ENCODE measurements at places on chromosomes 7 and 10.

DNA sequence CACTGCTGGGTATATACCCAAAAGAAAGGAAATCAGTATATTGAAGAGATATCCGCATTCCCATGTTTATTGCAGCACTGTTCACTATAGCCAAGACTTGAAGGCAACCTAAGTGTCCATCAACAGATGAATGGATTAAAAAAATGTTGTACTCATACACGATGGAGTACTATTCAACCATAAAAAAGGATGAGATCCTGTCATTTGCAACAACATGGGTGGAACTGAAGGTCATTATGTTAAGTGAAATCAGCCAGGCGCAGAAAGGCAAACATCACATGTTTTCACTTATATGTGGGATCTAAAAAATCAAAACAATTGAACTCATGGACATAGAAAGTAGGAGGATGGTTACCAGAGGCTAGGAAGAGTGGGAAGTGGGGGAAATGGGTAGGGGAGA lies 19.3 kb downstream of the NRCAM start:
- no peak for DNase-seq

- no peak for DNase-seq
Observed at GRCh38 chr10:131011936-131012640, 299.4 kb downstream of the TCERG1L start.

- no peak for DNase-seq
Observed at GRCh38 chr10:55398497-55398882, 597.5 kb upstream of the PCDH15 start.

DNA sequence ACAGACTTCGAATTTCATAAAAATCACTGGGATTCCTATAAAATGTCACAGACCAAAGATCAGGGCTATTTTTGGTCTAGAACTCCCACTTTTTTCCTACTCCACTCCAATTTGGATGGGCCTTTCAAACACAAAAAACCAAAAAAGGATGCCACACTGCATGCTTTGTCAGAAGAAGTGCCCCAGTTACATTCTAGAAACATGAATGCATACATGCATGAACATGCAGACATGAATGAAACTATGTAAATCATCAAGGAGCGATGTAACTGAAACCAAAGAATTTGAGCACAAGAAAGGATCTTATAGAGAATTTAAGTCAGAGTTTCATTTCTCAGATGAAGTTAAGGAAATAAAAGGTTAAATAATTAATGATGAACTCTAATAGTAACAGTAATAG lies 31.8 kb upstream of the FAM133B start:
- no peak for DNase-seq

DNA sequence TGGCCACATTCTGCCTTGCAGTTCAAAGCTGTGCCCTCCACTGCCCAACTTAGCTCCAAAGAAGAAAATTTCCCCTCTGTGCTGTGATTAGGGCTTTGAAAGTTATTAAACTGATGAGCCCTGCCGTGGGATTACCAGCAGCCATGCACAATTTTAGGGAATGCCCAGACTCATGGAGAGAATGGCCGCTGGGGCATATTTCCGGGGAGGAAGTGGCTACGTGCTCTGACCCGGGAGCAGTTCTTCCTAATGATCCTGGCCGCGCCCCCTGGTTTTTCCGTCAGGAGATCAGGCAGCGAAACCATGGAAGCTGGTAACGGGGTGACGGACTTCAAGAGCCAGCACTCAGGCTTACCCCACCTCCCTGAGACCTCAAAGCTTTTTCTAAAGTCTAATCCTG lies 365.5 kb upstream of the PFKP start:
- DNase-seq: no peak

DNA sequence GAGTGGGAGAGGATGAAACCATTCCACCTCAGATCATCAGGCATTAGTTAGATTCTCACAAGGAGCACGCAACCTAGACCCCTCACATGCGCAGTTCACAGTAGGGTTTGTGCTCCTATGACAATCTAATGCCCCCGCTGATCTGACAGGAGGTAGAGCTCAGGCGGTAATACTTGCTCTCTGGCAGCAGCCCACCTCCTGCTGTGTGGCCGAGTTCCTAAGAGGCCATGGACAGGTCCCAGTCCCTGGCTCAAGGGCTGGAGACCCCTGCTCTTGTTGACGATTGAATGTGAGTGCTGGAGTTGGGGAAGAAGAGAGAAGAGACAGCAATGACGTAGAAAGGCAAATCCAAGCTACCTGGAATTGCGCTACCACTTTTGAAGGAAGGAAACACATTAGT lies 267.2 kb downstream of the TFEC start:
- no peak for DNase-seq

DNA sequence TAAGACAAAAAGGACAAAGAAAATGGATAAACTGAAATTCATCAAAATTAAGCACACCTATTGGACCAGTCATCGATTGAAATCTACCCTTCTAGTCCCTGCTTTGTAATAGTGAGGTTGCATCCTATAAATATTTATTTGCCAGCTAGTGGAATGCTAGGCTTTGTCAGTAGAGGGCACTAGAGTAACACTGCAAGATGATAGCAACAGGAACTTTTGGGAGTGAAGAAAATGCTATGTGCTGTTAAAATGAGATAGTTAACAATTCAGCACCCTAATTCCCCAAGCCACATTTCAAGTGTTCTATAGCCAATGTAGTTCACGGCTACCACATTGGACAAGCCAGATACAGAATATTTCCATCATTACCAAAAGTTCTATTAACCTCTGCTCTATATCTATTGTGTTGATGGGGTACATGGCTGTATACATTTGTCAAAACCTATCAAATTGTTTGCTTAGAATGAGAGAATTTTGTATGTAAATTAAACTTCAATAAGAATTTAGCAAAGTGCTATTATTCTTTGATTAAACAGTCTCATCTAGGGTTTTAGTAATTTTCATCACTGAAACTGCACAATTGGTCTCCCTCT lies 69.8 kb downstream of the LSMEM1 start:
- DNase-seq: no peak
